ENCODE measurements at places on chromosomes 6 and 20. TPM values are rescaled to one million over a fixed set of nuclear protein-coding genes. Genes with fewer than 3 reads are reported as not detected.

CCM2L gene
- not detected for total RNA-seq

MAK gene
- total RNA-seq: not detected

SIRPA gene
- 16.9 TPM for total RNA-seq

CAGE1 gene
- not detected for total RNA-seq

PSORS1C2 gene
- total RNA-seq: not detected

THBD gene
- total RNA-seq: 7.2 TPM

CST2 gene
- total RNA-seq: not detected
